ENCODE measurements at places on chromosomes 6 and 20.

GRCh38 chr20:59778615-59779200 lies 154.7 kb downstream of the SYCP2 start:
- peak; percentile 16 for DNase-seq
- H3K36me3 ChIP-seq, result no peaks in the 10 kb centered on the region
- H3K4me1 ChIP-seq, result no peaks in the 10 kb centered on the region

DNA sequence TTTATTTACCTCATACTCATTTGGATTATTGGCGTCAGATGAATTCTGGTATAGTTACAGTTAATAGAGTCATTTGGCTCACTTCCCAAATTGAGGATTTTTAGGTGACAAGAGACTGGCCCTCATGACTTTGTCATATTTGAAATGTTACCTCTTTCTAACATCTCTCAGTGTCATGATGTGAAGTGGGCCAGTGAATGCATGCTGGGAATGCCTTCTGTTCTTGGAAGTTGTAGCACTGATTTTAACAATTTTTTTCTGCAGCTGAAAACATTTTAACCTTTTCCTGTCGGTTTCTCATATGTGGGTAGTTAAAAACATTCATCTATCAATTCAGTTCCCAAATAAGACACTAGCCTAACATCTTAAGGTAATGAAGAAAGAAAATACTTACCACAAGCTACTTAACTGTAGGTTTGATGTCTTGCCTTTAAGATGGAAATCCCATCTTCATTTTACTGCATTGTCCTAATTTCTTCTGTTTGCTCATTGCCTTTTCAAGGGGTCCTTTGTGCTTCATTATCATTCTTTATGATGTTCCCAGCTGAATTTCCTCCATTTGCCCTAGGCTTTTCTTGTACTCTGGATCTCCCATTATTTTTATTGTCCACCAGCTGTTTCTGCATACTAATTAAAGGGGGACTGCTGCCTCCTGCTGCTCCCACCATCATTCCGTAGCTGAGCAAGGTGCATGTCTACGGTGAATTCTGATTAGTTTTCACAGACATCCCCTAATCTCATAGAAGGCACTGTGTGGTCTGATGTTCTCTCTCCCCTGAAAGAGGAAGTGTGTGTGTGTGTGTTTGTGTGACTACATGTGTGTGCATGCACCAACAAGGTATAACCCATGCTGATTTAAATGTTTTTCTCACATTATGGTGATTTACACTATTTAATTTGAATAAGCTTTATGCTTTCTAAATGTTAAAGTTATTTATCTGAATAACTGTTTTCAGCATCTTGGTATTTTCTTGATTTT lies 109.5 kb downstream of the B3GAT2 start:
- no peaks in the 10 kb centered on the region for H3K27me3 ChIP-seq
- H3K27ac ChIP-seq, result no peak overlapping the region
- H3K4me3 ChIP-seq, result no peak overlapping the region
- H3K4me1 ChIP-seq, result no peaks in the 10 kb centered on the region
- H3K36me3 ChIP-seq, result peaks cover 3% of the 10 kb centered on the region

GRCh38 chr6:7261032-7261841 lies 51.8 kb downstream of the SSR1 start:
- no peak overlapping the region for H3K27ac ChIP-seq
- no peaks in the 10 kb centered on the region for H3K27me3 ChIP-seq
- H3K4me3 ChIP-seq, result peak overlapping the region; percentile 83
- peaks cover 7% of the 10 kb centered on the region for H3K36me3 ChIP-seq
- DNase-seq, result peak; percentile 96
- H3K4me1 ChIP-seq, result peaks cover 3% of the 10 kb centered on the region

DNA sequence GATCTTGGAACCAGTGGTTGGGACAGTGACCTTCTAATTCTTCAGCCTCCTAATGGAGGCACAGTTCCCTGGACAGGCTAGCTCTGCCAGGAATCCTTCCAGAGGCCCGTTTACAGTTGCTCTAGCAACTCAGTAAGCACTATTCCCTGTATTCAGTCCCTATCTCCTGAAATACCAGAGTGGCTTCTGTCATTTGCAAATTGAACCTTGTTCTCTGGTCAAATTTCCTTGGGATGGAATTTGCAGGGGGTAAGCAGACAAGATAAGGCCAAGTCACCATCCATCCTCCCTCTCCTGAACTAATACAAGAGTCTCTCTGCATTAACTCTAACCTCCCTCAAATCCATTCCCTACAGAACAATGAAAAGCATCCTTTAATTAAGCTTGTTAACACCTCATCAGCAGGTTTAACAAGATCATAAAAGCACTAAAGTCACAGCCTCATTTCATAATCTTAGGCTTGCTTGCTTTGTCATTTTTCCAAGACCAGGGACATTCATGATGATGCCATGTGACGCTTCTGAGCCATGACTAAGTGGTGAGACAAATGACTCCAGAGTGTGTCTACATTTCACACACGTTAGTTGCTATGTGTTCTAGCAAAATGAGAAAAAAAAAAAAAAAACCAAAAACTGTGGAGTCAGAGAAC lies 37.1 kb downstream of the SLC22A23 start:
- no peak overlapping the region for H3K4me3 ChIP-seq
- no peak overlapping the region for H3K27ac ChIP-seq
- H3K36me3 ChIP-seq, result no peaks in the 10 kb centered on the region
- no peak for DNase-seq
- H3K27me3 ChIP-seq, result no peaks in the 10 kb centered on the region
- H3K4me1 ChIP-seq, result peaks cover 36% of the 10 kb centered on the region

- H3K4me3 ChIP-seq, result no peak overlapping the region
- no peaks in the 10 kb centered on the region for H3K36me3 ChIP-seq
Observed at GRCh38 chr6:123503619-123504018, 133.1 kb downstream of the TRDN start.

- no peaks in the 10 kb centered on the region for H3K36me3 ChIP-seq
- no peaks in the 10 kb centered on the region for H3K27me3 ChIP-seq
- H3K27ac ChIP-seq, result no peak overlapping the region
- DNase-seq, result no peak
Observed at GRCh38 chr20:1190847-1191246, 6.1 kb upstream of the TMEM74B start.

- no peak for DNase-seq
- no peaks in the 10 kb centered on the region for H3K4me1 ChIP-seq
- H3K27ac ChIP-seq, result no peak overlapping the region
- no peak overlapping the region for H3K4me3 ChIP-seq
Observed at GRCh38 chr6:90204327-90205056, 92.2 kb downstream of the BACH2 start.

- H3K4me3 ChIP-seq, result no peak overlapping the region
- no peaks in the 10 kb centered on the region for H3K27me3 ChIP-seq
- no peak overlapping the region for H3K27ac ChIP-seq
Observed at GRCh38 chr20:51347831-51348230, 194.7 kb downstream of the NFATC2 start.

GRCh38 chr6:159981403-159982245 lies 12.7 kb downstream of the IGF2R start:
- H3K27me3 ChIP-seq, result no peaks in the 10 kb centered on the region
- no peak overlapping the region for H3K27ac ChIP-seq
- no peak overlapping the region for H3K4me3 ChIP-seq

DNA sequence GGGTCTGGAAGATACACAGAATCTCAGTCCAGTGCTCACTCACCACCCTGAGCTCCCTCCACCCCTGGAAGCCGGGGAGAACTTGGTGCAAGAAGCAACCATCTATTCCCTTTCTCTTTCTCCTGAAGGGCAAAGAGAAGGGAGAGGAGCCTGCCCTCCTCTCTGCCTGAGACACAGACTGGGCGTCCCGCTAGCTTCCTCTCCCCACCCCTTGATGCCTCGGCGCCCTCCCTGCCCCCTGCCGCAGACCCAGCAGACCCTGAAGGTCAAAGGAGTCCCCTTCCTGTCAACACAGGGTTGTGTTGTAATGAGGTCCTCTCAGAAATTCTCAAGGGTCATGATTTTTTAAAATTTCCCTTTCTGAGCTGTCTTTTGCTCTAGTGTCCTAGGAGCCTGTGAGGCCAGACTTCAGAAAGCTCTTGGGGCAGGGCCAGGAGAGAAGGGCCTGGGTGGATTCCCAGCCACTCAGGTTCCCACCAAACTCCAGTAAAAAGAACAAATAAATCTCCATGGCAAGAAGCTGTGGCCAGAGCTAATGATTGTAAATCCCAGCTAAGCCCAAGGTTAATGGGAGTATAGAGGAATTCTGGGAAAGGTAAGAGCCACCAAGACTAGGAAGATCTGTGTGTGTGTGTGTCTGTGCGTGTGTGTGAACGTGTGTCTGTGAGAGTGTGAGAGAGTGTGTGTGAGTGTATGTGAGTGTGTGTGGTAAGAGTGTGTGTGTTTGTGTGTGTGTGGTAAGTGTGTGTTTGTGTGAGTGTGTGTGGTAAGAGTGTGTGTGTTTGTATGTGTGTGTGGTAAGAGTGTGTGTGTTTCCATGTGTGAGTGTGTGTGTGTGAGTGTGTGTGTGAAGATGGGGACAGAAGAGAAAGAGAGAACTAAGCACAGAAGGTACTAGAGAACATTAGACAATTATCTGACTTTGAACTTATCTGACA lies 1.1 kb upstream of the JPH2 start:
- no peak overlapping the region for H3K27ac ChIP-seq
- DNase-seq, result no peak

GRCh38 chr6:142784344-142784743 lies 160.6 kb downstream of the HIVEP2 start:
- no peak overlapping the region for H3K27ac ChIP-seq
- no peaks in the 10 kb centered on the region for H3K27me3 ChIP-seq
- H3K4me1 ChIP-seq, result no peaks in the 10 kb centered on the region
- H3K4me3 ChIP-seq, result no peak overlapping the region

- H3K27ac ChIP-seq, result no peak overlapping the region
- DNase-seq, result peak; percentile 69
Observed at GRCh38 chr20:25223179-25223661, 24.7 kb upstream of the PYGB start.

- H3K4me1 ChIP-seq, result peaks cover 6% of the 10 kb centered on the region
- no peaks in the 10 kb centered on the region for H3K27me3 ChIP-seq
- H3K36me3 ChIP-seq, result no peaks in the 10 kb centered on the region
- no peak overlapping the region for H3K4me3 ChIP-seq
- no peak overlapping the region for H3K27ac ChIP-seq
Observed at GRCh38 chr20:20450521-20450920, 82.6 kb downstream of the INSM1 start.

- no peak overlapping the region for H3K4me3 ChIP-seq
- no peak overlapping the region for H3K27ac ChIP-seq
- H3K36me3 ChIP-seq, result no peaks in the 10 kb centered on the region
- H3K27me3 ChIP-seq, result no peaks in the 10 kb centered on the region
Observed at GRCh38 chr6:149147195-149147594, 170.3 kb upstream of the TAB2 start.

DNA sequence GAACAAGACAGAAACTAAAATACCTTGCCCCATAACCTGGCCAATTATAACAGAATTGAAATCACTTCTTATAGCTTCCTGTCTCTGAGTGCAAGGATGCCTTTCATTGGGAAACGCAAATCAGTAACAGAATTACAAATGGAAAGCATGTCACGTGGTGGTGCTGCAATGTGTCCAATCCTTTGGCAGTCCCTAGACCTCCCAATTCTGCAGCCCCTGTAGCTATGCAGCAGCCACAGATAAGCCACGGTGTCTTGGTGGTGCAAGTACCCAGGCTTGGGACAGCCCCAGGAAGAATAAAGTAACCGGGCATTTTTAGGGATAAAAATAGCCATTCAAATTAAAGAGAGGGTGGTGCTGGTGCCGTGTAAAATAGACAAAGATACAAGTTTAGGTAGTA lies 134.6 kb upstream of the CCN2 start:
- peak overlapping the region; percentile 11 for H3K27ac ChIP-seq
- no peak overlapping the region for H3K4me3 ChIP-seq
- no peaks in the 10 kb centered on the region for H3K4me1 ChIP-seq
- DNase-seq, result no peak
- H3K36me3 ChIP-seq, result no peaks in the 10 kb centered on the region
- no peaks in the 10 kb centered on the region for H3K27me3 ChIP-seq

GRCh38 chr20:52964131-52964530 lies 8.0 kb upstream of the TSHZ2 start:
- no peaks in the 10 kb centered on the region for H3K27me3 ChIP-seq
- H3K27ac ChIP-seq, result no peak overlapping the region
- no peak overlapping the region for H3K4me3 ChIP-seq
- no peaks in the 10 kb centered on the region for H3K36me3 ChIP-seq

DNA sequence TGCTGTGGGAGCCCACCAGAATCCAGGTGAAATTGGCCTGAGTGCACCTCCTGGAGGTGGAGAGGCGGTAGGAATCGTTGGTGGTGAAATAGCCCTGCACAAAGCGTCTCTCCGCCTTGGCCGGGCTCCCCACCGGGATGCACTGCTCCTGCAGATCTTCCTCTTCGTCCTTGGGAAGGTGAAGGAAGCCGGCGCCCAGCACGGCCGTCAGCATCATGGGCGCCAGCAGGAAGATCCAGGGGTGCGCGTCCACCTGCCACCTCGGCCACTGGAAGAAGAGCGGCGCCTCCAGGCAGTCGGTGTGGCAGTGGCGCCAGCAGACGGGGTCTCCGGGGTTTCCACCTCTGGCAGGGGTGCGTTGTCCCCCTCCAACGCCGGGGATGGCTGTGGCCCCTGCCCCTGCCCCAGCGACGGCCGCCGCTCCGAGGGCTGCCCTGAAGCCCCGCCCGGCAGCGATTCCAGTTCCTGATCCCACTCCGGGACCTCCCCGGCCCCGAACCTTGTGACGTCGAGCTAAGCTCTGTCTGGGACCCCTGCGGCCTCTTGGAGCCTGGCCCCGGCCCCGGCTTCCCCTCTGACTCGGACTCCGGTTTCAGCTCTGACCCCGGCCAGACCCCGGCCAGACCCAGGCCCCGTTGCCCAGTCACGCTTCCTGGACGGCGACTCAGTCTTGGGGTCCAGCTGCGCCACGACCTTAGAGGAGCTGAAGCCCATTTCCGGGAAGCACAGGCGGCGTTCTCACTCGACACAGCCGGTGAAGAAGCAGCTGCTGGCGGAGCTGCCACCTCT lies 91.9 kb downstream of the CD164 start:
- H3K4me3 ChIP-seq, result no peak overlapping the region
- H3K4me1 ChIP-seq, result no peaks in the 10 kb centered on the region
- no peak overlapping the region for H3K27ac ChIP-seq
- peak; percentile 33 for DNase-seq

- H3K27me3 ChIP-seq, result no peaks in the 10 kb centered on the region
- no peaks in the 10 kb centered on the region for H3K36me3 ChIP-seq
- no peak for DNase-seq
- H3K4me1 ChIP-seq, result no peaks in the 10 kb centered on the region
Observed at GRCh38 chr6:91606148-91606901, 1019.5 kb upstream of the MAP3K7 start.

DNA sequence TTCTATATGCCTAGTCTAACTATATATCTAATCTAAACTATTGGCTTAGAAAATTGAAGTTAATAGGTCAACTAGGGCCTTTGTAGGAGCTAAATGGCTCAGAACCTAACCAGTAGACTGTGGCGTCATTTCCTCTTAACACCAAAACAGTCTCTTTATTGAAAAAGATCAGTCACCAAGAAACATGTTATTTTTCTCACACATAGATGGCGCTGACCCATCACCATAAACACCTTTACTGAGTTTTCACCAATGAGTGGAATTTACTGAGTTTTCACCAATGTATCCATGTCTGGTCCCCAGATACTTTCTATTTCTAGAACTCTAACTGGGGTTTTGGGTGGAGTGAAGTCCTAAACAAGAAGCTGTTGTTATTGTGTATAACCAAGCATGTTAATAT lies 636.0 kb downstream of the BCKDHB start:
- peaks cover 4% of the 10 kb centered on the region for H3K36me3 ChIP-seq
- no peak overlapping the region for H3K27ac ChIP-seq
- no peaks in the 10 kb centered on the region for H3K27me3 ChIP-seq
- H3K4me3 ChIP-seq, result no peak overlapping the region
- no peak for DNase-seq
- H3K4me1 ChIP-seq, result no peaks in the 10 kb centered on the region

- H3K36me3 ChIP-seq, result peaks cover 2% of the 10 kb centered on the region
- no peaks in the 10 kb centered on the region for H3K27me3 ChIP-seq
- DNase-seq, result no peak
- no peak overlapping the region for H3K4me3 ChIP-seq
- H3K4me1 ChIP-seq, result no peaks in the 10 kb centered on the region
Observed at GRCh38 chr6:52704060-52704459, 33.1 kb downstream of the TMEM14A start.
